ENCODE measurements at places on chromosomes 6 and 20. TPM values are rescaled to one million over a fixed set of nuclear protein-coding genes. Genes with fewer than 3 reads are reported as not detected.

The PNPLA1 gene
- total RNA-seq: not detected

The MBOAT1 gene
- total RNA-seq: 9.3 TPM

The CGAS gene
- total RNA-seq: 8.4 TPM

The ADGB gene
- total RNA-seq: 0.10 TPM

The TSHZ2 gene
- 11.8 TPM for total RNA-seq

The ERVFRD-1 gene
- 0.10 TPM for total RNA-seq

The MYO6 gene
- total RNA-seq: 17.0 TPM

The PSMA7 gene
- 248 TPM for total RNA-seq

The CCM2L gene
- 9.7 TPM for total RNA-seq

The PAK5 gene
- total RNA-seq: 0.10 TPM

The SOX4 gene
- total RNA-seq: 43.0 TPM

The OR5V1 gene
- total RNA-seq: not detected

The TRERF1 gene
- 7.1 TPM for total RNA-seq

The DDAH2 gene
- 114 TPM for total RNA-seq

Data from tongue (tissue), 3 donors.